Left lung (tissue), 14 donors: ENCODE measurements at places on chromosomes 5 and 9.

- no peaks in the 10 kb centered on the region for H3K27me3 ChIP-seq
- H3K4me1 ChIP-seq: no peaks in the 10 kb centered on the region
- DNase-seq: no peak
Measured at GRCh38 chr5:80147119-80147815, 108.6 kb downstream of the SERINC5 start.

DNA sequence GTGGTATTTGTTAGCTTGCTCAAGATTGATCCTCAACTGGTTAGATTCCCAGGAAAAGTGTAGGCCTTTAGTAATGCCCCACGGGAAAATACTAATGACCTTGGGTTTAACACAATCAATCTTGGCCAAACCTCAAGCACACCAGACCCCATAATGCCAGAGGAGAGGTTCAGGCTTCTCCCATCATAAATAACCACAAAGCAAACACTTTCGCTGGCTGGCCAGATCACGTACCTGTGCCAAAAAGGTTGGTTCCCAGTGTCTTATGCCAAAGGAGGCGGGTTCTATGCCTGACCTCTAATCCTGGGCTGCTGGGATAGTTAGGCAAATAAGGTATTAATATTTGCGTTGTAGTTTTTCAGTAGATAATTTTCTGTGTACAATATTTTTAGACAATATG is 379.2 kb upstream of the CDH18 start:
- no peak for DNase-seq
- no peak overlapping the region for H3K27ac ChIP-seq
- no peaks in the 10 kb centered on the region for H3K4me1 ChIP-seq
- no peak overlapping the region for H3K4me3 ChIP-seq

GRCh38 chr5:119656023-119656422 is 26.7 kb downstream of the FAM170A start:
- peaks cover 8% of the 10 kb centered on the region for H3K4me1 ChIP-seq
- no peak overlapping the region for H3K27ac ChIP-seq
- H3K36me3 ChIP-seq: no peaks in the 10 kb centered on the region
- no peak for DNase-seq
- H3K27me3 ChIP-seq: no peaks in the 10 kb centered on the region
- no peak overlapping the region for H3K4me3 ChIP-seq

- no peak for DNase-seq
- H3K4me3 ChIP-seq: no peak overlapping the region
- H3K27me3 ChIP-seq: no peaks in the 10 kb centered on the region
- H3K27ac ChIP-seq: no peak overlapping the region
- H3K36me3 ChIP-seq: no peaks in the 10 kb centered on the region
Measured at GRCh38 chr9:31185831-31186230, 1198.6 kb upstream of the ACO1 start.

DNA sequence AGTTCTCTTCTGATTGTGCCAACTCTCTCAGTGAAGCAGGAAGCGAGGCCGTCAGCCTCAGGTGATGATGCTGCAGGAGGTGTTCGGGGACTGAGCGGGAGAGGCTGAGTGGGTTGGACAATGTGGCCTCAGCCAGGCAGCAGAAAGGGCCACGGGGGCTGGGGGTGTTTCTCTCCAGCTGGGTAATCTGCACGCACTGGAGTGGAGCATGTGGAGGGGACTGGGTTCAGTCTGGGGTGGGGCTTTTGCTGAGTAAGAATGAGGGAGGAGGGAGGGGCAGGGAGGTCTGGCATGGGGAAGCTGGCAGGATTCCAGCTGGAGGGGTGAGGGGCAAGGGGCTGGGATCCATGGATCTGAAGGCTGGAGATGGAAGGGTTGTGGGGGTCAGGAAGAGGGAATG is 60.8 kb upstream of the PHYKPL start:
- no peak overlapping the region for H3K4me3 ChIP-seq
- peak; percentile 47 for DNase-seq
- no peak overlapping the region for H3K27ac ChIP-seq
- H3K36me3 ChIP-seq: no peaks in the 10 kb centered on the region
- H3K27me3 ChIP-seq: no peaks in the 10 kb centered on the region
- H3K4me1 ChIP-seq: no peaks in the 10 kb centered on the region

DNA sequence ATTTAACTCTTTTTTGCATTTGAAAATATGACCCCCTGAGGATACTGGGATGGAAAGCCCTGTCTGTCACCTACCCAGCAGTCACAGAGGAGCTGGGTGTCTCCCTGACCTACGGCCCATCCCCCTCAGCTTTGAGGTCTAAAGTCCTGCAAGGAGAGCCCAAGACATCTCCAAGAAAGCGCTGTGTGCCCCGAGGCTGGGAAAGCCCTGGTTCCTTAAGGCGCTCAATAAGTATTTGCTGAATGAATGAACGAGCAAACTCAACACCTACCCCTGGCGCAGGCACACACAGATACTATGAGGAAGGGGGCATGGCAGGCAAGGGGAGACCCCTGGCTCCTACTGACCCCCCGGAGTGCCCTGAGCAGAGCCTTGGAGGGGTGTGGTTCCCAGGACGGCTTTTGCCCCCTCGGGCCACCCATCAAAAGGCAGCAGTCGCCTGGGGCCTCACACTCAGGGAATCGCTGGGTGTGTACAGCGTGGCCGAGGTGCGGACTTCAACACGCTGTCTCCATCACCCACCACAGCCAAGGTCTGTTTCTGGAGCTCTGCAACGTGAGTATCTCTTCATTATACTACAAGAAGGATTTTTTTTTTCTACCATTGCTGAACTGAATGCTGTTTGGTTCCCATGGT is 211.6 kb downstream of the ERCC6L2 start:
- no peaks in the 10 kb centered on the region for H3K4me1 ChIP-seq
- H3K27me3 ChIP-seq: peaks cover 23% of the 10 kb centered on the region
- no peaks in the 10 kb centered on the region for H3K36me3 ChIP-seq
- DNase-seq: no peak
- H3K4me3 ChIP-seq: no peak overlapping the region
